Right atrium auricular region (tissue), 2 donors: ENCODE measurements at places on chromosomes 12 and 14. TPM values are rescaled to one million over a fixed set of nuclear protein-coding genes. Genes with fewer than 3 reads are reported as not detected.

Gene ARHGEF25
- total RNA-seq, result 11.0 TPM

Gene ADSS1
- 113 TPM for total RNA-seq

Gene ZNF891
- total RNA-seq, result 1.1 TPM

Gene C12orf50
- total RNA-seq, result not detected

Gene ETNK1
- 13.9 TPM for total RNA-seq

Gene SUOX
- total RNA-seq, result 23.9 TPM

Gene KNTC1
- total RNA-seq, result 3.0 TPM

Gene RHEBL1
- not detected for total RNA-seq

Gene GPRC5D
- not detected for total RNA-seq

Gene TMEM132C
- total RNA-seq, result 5.3 TPM

Gene BIN2
- total RNA-seq, result 4.6 TPM

Gene COL2A1
- not detected for total RNA-seq

Gene OLR1
- 1.6 TPM for total RNA-seq

Gene CPSF2
- total RNA-seq, result 24.4 TPM

Gene ACTR10
- 109 TPM for total RNA-seq

Gene KRT80
- 0.30 TPM for total RNA-seq

Gene ERBB3
- 7.2 TPM for total RNA-seq

Gene CIDEB
- total RNA-seq, result 2.0 TPM

Gene GPD1
- total RNA-seq, result 38.7 TPM

Gene ARPC3
- total RNA-seq, result 96.4 TPM

Gene ANAPC7
- 30.9 TPM for total RNA-seq

Gene ATG101
- total RNA-seq, result 36.9 TPM

Gene ASCL1
- not detected for total RNA-seq
